ENCODE measurements at places on chromosomes 6 and 20.

DNA sequence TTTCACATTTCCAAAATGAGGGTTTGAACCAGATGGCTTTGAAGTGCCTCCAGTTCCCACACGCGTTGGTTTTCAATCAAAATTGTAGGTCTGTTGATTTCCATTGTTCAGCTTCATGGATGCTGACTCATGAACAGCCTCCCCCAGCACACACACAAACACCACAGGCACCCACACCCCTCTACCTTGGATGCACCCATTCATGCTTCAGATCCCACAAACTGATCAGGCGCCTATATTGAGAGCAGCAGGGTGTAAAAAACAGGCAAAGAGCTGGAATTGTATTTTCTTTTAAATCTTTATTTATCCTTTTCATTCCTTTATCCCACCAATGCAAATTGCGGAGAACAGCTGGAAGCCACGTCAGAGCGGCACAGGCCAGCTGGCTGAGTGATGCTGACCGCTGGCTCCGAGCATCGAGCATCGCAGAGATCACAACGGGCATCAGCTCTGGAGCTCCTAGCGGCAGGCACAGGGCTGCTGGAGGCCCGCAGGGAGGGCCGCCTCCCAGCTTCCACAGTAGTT lies 29.3 kb upstream of the TBC1D7 start:
- no peak for DNase-seq

DNA sequence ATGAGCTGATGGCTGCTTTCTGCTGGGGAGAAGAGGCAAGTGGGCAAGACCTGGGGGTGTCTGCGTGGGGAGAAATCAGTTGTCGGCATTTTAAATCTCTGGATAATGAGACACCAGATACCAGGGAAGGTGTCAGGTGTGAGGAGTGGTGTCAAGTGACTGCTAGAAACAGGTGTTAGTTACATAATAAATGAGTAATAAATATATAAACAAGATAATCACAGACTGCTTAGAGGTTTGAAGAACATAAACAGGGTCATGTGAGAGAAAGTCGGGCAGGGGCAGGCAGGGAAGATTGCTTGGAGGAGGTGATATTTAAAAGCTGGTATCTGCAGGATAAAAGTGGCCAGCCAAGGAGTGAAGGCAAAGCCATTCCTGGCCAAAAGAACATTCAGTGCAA lies 87.2 kb upstream of the RIN2 start:
- no peak for DNase-seq

- DNase-seq = no peak
Observed at GRCh38 chr6:69729870-69730449, 66.8 kb downstream of the LMBRD1 start.

- no peak for DNase-seq
Observed at GRCh38 chr6:91366781-91367180, 779.9 kb upstream of the MAP3K7 start.

DNA sequence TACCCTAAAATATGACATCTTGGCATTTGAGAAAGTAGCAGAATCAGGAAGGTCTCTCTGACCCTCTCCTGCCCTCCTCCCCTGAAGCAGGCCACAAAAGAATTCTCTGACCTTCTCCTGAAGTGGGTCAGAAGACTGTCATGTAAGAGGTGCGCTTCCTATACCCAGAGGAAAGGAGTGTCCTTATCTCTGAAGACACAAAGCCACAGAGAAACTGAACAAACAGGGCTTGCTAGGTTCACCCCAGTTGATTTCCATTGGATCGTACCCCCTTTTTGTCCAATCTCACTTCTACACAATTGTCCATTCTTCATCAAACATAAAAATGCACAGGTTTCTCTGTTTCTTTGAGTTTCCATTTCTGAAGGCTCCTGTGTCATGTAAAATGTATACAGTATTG lies 272.0 kb upstream of the SOX4 start:
- no peak for DNase-seq

DNA sequence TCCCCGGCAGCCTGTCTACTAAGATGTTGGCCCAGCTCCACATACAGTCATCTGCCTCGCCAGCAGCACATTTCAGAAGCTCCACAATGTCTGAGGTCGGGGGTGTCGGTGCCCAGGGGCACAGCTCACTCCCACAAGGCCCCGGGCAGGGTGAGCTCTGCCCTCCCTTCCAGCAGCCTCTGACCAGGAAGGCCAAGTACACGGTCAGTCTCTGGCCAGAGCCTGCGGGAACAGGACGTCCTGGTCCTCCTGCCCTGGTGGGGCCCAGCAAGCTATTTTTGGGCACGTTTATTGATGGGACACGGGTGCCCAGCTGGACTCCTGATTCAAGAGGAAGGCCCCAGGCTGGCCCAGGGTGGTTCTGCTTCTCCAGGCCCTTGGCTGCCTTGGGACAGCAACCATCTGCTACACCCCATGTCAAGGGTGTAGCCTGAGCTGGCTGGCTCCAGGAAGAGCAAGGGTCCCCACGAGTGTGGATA lies 114.9 kb upstream of the PTPN1 start:
- DNase-seq = no peak

DNA sequence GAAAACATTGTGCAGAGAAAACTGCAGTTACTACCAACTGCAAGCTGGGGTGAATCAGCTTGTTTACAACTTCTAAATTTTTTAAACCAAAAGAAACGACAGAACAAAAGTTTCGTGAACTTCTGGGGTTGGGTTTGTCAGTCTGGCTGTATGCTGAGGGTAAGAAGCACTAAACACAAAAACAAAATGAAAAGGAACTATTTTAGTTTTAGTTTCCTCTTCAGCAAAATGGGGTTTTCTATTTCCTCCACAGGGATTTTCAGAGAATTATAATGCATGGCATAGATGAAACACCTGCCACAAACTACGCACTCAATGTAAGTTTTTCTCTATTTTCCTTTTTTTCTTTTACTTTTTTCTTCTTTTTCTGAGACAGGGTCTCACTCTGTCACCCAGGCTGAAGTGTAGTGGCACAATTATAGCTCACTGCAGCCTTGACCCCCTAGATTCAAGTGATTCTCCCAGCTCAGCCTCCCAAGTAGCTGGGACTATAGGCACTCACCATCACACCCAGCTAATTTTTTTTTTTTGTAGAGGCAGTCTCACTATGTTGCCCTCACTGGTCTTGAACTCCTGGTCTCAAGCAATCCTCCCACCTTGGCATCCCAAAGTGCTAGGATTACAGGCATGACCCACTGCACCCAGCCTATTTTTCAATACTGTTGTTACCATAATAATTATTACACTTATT lies 40.6 kb downstream of the CGA start:
- DNase-seq = no peak

DNA sequence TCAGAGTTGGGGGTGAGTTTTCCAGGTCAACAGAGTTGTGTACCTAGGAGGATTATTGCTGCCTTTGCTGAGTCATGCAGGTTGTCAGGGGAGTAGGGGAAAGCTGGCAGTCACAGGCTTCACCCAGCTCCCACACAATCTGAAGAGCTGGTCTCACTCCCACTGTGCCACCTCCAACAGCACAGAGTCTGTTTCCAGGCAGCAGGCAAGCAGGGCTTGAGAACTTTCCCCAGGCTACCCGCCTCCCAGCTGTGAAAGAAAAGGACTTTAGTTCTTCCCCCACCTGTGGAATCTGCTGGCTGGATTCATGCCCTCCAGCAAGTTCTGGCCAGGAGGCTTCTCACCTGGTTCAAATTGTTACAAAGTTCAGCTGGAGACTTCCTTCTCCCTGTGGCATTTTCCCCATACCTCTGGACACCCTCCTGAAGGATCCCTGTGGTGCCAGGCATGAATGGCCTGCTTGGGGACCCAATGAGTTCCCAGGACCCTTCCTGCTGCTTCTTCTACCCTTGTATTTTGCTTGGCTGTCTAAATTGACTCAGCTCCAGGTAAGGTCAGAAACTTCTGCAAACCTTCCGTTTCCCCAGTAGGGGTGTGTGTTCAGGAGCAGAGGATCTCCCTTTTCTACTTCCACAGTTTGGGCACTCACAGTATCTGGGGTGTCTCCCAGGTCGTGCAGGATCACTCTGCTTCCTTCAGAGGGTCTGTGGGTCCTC lies 378.1 kb upstream of the MAN1A1 start:
- DNase-seq = no peak

- DNase-seq = no peak
Observed at GRCh38 chr20:61451009-61451408, 198.9 kb downstream of the CDH4 start.

- no peak for DNase-seq
Observed at GRCh38 chr6:137519629-137520176, 25.5 kb upstream of the OLIG3 start.

DNA sequence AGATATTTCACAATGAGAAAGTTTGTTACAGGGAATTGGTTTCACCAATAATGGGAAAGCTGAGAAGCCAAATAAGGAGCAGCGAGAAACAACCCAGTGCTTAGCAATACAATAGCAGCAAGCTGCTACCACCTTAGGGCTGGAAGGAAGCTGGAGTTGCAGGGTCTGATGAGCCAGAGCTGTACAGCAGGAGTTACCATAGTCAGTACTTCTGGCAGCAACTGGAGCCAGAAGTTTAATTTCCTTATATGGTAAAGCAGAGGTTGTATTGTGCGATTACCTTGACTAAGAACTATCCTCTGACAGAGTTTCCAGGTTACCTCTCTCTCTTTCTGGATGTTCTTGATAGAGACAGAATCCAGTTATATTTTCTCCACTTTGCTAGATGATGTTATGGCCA lies 137.1 kb upstream of the OLIG3 start:
- DNase-seq = no peak

GRCh38 chr6:128240024-128240428 lies 280.4 kb downstream of the PTPRK start:
- no peak for DNase-seq

DNA sequence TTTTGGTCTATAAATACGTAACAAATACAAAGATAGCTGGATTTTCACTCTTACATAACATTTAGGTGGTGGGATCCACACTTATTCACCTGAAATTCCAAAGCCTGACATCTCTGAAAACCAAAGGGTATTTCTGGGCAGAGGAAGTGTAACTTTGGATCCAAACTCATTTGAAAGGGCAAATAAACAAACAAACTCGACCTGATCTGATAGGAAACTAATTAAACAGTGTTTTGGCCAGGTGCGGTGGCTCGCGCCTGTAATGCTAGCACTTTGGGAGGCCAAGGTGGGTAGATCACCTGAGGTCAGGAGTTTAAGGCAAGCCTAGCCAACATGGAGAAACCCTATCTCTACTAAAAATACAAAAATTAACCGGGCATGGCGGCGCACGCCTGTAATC lies 128.9 kb downstream of the ZMYND8 start:
- no peak for DNase-seq

DNA sequence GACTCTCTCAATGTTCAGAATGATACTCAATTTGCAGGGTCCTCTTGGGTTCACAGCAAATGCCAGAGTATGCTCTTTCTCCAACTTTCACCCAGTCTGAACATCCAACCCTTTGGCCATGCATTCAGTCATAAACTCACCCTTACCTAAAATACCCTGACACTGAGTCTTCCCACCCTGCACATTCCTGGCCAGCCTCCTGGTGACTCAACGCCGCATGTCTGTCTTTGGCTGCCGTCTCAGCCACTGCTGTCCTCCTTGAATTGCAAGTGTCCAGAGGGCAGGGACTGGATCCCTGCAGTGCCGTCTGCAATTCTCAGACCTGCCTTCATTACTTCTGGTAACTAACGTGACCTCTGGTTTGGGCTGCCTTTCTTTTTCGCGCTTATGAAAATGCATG lies 593.4 kb downstream of the QKI start:
- DNase-seq = no peak

- DNase-seq = no peak
Observed at GRCh38 chr6:143294265-143294860, 156.1 kb downstream of the ADAT2 start.

GRCh38 chr20:1628621-1629020 lies 8.8 kb upstream of the SIRPB1 start:
- DNase-seq = no peak

DNA sequence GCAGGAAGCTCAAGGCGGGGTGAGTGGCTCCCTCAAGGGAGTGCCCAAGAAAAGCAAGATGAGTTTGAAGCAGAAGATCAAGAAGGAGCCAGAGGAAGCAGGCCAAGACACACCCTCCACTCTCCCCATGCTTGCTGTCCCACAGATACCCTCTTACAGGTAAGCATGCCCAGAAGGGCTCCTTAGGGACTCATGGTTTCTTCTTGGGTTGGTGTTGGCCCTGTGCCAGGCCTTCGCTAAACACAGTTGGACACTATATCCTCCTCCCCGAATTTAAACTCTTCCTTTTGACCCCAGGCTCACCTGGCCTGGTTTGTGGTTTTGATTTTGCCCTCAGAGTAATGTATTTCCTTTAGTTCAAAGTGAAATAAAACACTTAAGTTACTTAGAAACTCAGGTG lies 5.1 kb downstream of the BRPF3 start:
- DNase-seq = no peak

DNA sequence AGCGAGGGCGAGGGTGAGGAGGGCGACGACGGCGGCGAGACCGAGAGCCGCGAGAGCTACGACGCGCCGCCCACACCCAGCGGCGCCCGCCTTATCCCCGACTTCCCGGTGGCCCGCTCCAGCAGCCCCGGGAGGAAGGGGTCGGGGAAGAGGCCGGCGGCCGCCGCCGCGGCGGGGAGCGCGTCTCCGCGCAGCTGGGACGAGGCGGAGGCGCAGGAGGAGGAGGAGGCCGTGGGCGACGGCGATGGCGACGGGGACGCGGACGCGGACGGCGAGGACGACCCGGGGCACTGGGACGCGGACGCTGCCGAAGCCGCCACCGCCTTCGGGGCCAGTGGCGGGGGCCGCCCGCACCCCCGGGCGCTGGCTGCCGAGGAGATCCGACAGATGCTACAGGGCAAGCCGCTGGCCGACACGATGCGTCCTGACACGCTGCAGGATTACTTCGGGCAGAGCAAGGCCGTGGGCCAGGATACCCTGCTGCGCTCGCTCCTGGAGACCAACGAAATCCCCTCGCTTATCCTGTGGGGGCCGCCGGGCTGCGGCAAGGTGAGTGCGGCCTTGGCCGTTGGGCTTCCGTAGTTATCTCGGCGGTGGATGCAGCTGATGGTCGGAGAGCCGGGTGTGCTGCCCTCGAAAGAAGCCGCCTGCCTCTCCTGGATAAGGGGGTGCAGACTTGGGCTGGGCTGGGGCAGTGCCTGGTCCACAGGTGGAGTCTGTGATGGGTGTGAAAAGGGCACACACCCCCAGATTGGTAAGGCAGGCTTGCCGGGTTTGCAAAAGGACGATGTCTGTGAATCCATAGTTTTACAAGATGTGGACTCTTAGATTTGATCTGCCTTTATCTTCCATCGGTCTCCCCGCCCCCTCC lies 938 bp downstream of the WRNIP1 start:
- no peak for DNase-seq

GRCh38 chr6:44222486-44223318 lies 693 bp upstream of the SLC29A1 start:
- no peak for DNase-seq

- no peak for DNase-seq
Observed at GRCh38 chr20:39954621-39955020, 734.4 kb downstream of the MAFB start.

GRCh38 chr6:3781504-3781903 lies 30.0 kb upstream of the PXDC1 start:
- no peak for DNase-seq

- no peak for DNase-seq
Observed at GRCh38 chr6:26388441-26388840, 5.5 kb downstream of the BTN2A2 start.

DNA sequence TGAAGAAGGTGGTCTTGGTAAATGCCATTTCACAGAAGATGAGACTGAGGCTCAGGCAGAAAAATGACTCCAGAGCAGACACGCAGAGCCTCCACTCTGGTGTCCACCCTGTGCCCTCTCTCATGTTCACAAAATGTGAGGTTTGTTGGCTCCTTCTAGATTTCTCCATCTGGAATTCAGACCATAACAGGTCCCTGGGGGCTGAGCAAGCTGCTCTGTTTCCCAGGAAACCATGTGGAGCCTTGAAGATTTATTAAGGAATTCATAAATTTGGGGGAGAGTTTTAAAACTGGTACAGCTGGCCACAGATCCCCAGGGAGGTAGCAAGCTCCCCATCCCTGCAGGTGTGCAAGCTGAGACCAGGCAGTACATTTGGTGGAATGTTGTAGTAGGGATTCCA lies 38.8 kb upstream of the SIRPA start:
- no peak for DNase-seq
